ENCODE measurements at places on chromosomes 3 and 15.

DNA sequence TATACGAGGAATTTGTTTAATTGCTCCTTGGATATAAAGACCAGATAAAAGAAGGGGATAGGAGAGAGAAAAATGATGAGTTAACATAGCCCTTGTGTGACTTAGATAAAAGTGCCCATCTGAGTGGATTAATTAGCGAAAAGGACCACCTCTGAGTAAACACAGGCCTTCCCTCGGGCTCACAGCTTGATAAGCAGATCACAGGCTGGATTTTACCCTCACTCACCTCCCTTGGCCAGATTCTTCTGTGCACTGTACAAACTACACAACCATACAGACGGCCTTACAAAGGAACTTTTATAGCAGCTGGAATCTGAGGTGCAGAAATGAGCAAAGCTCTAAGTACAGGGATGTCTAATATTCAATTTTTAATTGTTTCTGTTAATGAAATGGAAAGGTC is 112.4 kb upstream of the STT3B start:
- no peak for DNase-seq

DNA sequence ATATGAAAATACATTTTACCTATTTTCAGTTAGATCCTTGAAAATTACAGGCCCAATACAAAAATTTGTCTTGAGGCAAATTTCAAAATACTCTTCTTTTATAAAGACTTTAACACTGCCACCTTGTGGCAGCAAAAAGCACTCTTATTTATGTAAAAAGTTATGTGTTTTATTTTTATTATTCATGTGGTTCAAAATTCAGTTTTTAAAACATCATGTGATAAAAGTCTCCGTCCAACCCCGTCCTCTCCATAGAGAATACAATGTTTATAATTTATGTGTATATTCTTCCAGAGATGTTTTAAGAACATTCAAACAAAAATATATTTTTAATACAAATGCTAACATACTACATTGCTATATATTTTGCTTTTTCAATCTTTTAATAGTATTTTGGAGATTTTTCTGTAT is 36.9 kb upstream of the TRIM59 start:
- no peak for DNase-seq

DNA sequence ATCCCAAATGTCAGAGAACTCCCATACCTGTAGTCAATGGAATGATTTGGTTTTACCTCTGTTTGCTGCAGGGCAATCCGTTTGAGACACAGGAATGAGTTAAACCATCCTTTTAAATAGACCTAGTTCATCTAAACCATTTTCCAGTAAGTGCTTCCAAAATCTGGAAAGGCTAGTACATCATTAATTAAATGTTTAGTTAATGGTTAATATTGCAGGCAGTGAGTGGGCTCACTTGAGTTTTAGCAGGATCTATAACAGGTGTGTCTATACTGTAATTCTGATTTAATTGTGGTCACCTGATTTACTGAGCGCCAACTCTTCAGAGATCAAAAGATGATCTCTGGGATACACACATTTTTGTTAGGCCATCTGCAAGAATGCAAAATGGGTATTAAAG is 353.9 kb upstream of the ROPN1 start:
- no peak for DNase-seq

- DNase-seq = no peak
Measured at GRCh38 chr3:36196058-36196457, 184.2 kb upstream of the STAC start.

- no peak for DNase-seq
Measured at GRCh38 chr3:50573566-50574443, 4.5 kb downstream of the HEMK1 start.

- DNase-seq = no peak
Measured at GRCh38 chr3:73381551-73381950, 243.2 kb downstream of the PDZRN3 start.

- no peak for DNase-seq
Measured at GRCh38 chr3:141082064-141082463, 30.9 kb downstream of the SPSB4 start.

GRCh38 chr15:83057696-83058376 is 9.2 kb downstream of the BTBD1 start:
- DNase-seq = no peak

DNA sequence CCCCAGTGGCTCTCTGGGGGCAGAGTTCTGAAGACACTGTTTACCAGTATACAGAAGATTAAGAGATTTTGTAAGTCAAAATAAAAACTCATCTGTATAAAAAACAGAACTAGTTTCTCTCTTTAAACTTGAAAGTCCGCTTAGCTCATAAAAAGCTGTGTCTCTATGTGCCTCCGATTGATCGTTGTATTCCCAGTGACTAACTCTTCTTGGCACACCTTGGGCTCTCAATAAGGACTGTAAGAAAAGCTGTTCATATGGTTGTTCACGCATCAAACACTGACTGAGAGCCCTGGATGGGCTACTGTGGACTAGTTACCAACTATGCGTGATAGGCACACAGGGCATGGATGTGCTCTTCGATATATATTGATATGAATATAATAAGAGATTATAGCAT is 107.9 kb downstream of the P3H2 start:
- DNase-seq = no peak

DNA sequence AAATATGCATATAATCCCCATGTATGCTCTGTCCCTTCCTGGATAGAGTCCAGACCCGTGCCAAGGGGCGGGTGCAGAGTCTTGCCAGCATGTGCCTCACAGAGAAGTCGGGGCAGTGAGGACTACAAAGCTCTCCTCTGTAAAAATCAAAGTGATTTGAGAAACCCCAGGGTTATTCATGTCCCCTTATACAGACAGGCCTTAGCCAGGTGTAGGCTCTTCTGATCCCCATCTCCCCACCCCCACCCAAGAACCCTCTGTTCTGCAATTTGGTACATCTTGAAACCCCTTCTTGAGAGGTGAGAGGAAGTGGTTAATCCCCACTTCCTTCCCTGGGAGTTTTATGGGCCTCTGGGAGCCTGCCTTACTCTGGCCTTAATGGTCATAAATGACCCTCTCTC is 24.7 kb downstream of the TRIM71 start:
- no peak for DNase-seq

DNA sequence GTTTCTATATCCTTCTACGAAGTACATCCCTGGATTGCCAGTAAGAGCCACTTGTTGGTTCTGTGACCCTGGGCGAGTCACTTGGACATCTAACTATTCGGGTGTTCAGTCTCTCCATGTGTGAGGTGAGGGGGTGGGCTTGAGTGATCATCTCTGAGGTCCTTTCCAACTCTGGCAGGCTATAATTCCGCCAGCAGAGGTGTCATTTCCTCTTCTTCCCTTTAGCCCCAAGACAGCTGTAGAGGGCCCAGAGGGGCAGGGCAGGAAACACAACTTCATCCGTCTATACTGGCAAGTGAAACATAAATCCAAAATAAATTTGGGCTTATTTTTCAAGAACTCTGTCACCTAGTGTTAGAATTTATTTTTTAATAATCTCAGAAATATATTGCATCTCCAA is 38.1 kb downstream of the C2CD4A start:
- no peak for DNase-seq

GRCh38 chr3:123568875-123569274 is 16.0 kb downstream of the HACD2 start:
- DNase-seq = no peak

DNA sequence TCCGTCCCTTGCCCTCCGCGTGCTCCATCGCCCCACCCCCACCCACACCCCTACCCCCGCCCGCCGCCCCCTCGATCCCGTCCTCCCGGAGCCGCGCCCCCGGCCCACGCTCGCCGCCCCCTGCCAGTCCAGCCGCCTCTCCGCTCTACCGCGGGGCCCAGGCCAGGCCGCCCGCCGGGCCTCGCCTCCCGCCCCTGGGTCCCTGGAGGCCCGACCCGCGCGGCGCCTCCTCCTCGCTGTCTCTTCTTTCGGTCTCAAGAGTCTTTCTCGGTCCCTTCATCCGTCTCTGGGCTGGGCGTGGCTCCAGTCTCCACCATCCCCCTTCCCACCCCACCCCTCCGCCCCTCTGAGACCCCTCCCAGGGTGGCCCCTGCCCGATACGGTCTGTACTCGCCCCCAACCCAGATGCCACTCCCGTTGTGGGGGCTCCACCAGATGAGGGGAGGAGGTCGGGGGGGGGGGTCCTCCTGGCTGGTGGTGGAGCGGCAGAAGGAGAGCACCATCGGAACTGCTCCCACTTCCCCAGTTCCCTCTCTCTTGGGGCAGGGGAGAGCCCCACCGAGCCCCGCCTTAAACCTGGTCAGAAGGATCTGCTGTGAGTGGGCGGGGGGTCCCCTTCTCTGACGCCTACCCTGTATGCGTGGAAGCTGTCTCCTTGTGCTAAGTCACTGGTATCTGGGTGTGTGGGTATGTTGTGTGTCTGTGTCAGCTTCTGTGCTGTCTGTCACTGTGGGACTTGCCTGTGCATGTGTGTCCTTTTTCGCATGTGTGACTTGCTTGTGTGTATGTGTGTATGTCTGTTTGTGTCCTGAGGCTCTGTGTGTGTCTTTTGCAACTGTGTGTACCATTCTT is 1.0 kb downstream of the PRKCD start:
- DNase-seq = no peak

- no peak for DNase-seq
Measured at GRCh38 chr3:59812237-59813147, 762.7 kb upstream of the CFAP20DC start.
